ENCODE measurements at places on chromosomes 12 and 14.

DNA sequence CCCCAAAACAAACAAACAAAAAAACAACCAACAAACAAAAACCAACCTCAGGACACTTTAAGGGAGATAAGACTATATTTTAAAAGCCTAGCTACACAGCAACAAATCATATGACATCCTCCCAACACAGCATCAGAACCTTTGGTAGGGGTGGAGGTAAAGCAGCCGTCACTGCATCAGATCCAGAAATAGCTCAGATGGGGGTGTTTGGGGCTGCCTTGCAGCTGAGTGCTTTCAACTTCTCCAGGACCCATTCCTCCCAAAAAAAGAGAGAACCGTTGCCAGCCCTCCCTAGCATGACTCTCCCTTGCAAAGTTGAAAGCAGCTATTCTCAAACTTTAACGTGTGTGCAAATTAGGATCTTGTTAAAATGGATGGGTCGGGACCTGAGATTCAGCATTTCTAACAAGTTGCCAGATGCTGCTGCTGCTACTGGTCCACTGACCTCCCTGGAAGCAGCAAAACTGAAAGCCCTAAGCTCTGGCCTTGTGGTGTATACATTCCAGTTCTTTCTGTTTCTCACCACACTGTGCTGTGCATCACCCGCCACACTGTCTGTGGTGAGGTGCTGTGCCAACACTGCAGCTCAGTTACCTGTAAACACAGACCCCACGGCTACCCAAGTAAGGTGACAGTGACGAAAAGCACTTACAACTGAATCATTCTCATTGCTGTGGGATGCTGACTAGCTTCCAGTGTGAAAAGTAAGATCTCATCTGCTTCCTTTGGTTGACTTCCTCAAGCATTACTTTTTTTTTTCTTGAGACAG, 54.0 kb downstream of the SLC38A1 start:
- DNase-seq: no peak

DNA sequence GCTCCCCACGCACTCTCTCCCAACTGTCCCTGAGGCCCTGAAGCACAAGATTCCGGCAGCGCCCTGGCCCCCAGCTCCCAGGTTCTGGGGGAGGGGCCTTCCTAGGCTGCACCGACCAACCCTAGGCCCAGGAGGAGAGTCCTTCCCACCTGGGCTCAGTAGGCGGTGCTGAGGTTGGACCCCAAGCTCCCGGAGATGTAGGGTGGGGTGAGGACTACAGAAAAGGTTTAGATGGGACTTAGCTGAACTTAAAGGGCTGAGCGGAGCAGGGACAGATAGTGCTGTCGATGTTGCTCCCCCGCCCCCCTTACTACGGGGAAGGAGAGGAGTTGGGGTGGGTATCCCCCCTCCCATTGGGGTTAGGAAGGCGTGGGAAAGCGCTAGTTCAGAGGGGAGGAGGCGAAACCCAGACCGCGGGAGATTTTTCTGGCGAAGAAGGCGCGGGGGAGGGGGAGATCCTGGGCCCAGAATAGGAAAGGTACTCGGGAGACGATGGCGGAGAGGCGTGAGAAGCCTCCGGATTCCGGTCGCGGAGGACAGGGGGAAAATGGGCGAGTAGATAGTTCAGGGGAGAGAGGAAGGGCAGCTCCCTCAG, 4.2 kb upstream of the BAZ2A start:
- DNase-seq: peak; percentile 31

DNA sequence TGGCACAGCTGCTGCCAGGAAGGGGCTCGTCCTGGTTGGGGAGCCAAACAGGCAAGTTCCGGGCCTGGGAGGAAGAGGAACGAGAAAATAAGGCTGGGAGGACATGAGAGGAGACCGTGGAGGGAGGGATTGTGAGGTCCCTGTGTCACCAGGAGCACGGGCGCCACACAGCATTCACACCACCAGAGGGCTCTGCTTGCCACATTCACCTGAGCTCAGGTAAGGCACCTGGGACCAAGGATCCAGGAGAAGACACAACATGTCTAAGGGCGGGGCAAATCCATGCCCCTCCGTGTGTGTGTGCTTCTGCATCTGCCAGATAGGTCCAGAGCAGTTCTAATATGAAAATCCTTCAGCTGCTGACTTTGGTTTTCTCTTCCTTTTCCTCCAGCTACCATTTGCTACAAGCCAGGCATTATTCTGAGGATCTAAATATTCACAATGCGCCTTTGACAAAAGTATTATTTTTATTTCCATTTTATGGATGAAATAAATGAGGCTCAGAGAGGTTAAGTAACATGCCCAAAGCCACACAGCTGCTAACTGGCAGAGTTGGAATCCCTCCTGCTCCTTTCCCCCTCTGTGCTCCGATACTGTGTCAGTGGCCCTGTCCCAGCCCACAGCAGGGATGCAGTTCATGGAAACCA, 14.6 kb downstream of the RAPGEF3 start:
- no peak for DNase-seq

DNA sequence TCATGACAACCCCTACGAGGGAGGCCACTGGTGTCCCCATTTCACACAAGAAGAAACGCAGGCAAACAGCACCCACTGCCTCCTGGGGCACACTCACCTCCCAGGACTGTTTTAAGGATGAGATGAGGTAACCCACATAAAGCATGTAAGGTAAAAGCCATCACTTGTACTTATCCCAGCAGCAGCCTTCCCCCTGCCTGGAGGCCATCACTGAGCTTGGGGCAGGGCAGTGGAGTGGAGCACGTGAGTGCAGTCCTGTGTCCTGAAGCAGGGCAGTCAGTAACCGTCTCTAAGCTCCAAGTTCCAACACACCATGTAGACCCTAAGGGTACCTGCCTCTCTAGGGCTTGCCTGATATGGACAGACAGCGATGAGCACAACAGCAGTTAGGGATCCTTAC, 1.7 kb downstream of the POLE start:
- no peak for DNase-seq

- DNase-seq: peak; percentile 34
Measured at GRCh38 chr12:103840462-103840875, 565 bp downstream of the NT5DC3 start.

DNA sequence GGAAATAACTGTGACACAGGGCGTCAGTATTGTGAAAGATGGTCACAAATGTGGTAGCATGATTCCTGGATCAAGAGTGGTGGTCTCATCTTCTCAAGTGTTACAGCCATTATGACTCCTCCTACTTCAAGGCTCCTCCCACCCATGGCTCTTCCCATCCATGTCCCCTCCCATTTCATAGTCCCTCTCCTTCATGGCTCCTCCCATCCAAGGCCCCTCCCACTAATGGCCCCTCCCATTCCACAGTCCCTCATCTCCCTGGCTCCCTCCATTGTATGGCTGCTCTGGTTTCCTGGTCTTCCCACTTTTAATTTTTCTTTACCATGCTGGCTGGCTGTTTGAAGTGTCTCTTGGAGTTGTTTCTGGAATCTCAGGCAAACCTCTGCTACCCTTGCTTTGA, 1375.2 kb upstream of the TMEM132C start:
- no peak for DNase-seq

GRCh38 chr12:74456431-74456830, 81.2 kb upstream of the ATXN7L3B start:
- no peak for DNase-seq

DNA sequence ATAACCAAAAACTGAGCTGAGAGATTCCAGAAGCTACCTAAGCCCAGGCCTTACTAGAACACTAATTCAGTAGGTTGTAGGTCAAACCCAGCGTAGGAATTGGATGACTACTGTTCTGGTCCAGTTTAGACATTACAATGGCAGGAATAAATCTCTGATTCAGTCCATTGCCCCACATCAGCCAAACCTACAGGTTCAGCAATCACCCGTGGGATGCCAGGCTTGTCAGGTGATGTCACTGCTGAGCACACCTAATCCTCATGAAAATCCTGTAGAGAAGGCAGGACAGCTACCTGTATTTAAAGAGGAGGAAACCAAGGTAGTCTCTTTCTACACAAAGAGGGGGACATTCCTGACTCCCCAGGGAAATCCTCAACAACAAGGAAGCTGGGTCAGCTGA, 63.7 kb downstream of the RFX4 start:
- no peak for DNase-seq

GRCh38 chr12:73514672-73515071, 1023.0 kb upstream of the ATXN7L3B start:
- no peak for DNase-seq

GRCh38 chr12:39329018-39329417, 113.9 kb downstream of the KIF21A start:
- peak; percentile 3 for DNase-seq

DNA sequence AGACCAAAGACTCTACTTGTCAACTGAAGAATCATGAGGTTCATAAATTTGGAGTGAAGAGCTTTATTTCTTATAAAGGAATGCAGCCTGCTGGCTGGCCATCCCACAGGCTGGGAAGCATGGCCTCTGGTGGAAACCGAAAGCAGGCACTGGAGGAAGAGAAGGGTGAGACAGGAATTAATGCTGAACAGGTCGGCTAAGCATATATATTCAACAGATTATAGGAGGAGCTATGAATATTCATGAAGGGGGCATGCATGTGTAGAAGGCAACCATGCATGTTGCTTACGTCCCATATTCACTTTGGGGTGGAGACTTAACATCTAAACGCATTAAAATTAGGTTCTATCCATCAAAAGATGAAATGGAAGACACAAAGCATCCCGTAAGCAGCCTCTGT, 20.6 kb upstream of the RGS6 start:
- no peak for DNase-seq

DNA sequence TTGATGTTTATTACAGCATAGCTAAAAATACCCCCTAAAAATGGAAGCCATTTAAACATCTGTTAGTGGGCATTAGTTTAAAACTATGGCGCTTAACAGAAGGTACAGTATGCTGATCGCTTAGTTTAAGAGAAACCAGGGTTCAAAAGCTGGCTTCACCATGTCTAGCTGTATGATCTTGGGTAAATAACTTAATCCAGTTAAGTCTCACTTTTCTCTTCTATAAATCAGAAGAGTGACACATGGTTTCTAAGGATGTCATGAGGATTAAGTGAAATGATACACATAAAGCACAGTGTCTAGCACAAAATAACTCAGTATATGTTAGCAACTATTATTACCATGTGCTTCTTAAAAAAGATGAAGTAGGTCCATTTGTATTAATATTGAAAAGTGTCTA, 38.7 kb downstream of the STK38L start:
- no peak for DNase-seq

- DNase-seq: no peak
Measured at GRCh38 chr12:83016218-83016835, 329.6 kb downstream of the TMTC2 start.

DNA sequence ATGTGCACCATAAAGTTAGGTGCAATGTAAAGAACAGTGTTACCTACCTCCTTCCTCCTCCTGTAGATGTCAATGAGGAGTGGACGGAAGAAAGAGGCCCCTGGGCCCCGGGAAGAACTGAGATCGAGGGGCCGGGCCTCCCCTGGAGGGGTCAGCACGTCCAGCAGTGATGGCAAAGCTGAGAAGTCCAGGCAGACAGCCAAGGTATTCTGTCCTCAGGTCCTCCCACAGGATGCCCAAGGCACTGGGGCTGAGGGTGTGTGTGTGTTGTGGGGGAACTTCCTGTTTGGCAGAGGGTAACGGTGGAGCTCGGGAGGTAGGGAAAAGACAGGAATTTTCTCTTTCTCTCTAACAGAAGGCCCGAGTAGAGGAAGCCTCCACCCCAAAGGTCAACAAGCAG, 6.4 kb downstream of the ATN1 start:
- DNase-seq: no peak

DNA sequence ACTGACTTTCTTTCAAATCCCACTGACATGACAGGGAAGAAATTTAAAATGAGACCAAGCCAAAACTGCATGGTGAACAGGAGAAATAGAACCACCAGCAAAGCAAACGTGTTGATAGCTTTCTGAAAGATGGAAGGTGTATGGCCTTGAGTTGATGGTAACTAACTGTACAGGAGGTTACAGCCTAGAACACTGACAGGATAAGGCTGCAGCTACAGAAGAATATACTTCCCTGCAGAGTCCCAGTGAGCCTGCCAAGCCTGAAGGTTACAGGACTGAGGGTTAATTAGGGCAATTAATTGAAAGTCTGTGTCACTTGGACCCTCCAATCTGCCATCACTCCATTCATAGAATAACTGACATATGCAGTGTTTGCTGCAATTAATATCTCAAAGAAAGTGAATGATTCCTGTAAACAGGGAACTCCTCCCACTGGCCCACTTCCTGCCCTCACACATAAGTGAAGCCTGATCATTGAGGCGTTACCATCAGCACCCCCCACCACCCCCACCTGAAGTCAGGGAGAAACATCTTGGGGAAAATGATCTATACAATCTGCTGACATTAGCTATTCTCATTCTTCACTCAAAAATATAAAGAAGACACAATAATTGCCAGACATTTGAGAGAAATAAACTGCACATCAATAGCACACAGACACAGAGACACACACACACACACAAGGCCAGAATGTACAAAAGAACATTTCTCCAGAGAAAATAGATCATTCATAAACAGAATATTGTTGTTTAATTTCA, 73.4 kb downstream of the GTF2A1 start:
- no peak for DNase-seq

- DNase-seq: no peak
Measured at GRCh38 chr12:108634341-108634751, 652 bp upstream of the SELPLG start.

DNA sequence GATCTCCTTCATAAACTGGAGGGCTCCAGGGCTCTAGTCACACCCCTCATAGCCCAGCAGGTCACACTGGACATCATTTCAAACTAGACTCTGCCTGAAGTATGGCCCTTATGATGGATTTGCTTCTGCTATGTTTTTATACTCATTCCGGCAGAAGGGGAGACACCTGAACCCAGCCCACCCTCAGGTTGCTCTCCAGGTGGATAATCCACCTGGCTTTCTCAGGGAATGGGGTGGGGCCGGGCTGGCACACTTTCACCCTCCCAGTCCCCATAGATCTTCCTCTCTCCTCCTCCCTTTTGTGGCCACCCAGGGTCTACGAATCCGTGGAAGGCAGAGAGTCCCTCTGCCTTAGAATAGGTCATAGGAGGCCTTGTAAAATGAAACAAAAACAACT, 9.8 kb upstream of the KRT73 start:
- DNase-seq: no peak

- no peak for DNase-seq
Measured at GRCh38 chr14:36271939-36272907, 48.2 kb downstream of the MBIP start.

DNA sequence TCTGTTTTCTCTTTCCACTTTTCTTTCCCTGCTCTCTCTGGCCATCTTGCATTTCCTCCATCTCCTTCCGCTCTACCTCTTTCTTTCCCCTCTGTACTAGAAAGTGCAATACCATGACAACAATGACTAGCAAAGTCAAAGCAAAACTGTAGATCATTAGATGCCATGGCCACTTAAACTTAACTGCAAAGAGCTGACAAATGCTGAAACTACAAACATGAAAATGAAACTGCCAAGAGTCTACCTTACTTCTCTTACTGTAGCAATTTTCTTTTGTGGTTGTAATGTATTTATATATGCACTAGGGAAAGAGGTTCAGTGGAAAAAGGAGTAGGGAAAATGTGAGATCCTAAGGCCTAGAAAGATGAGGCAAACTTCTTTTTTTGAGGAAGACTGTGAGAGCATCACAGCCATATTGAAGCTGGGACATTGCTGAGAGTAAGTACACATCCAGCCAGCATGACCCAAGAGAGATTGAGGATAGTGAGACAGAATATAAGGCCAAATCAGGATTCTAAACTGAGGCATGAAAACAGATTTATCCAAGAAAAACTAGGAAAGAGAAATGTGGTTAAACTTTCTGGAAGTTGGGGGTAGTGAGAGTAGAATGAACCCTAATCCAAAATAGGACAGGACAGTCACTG, 276.6 kb upstream of the NAV3 start:
- DNase-seq: no peak
